ENCODE measurements at places on chromosomes 3 and 15.

- no peak for DNase-seq
Observed at GRCh38 chr15:100687582-100688141, 85.3 kb downstream of the ASB7 start.

DNA sequence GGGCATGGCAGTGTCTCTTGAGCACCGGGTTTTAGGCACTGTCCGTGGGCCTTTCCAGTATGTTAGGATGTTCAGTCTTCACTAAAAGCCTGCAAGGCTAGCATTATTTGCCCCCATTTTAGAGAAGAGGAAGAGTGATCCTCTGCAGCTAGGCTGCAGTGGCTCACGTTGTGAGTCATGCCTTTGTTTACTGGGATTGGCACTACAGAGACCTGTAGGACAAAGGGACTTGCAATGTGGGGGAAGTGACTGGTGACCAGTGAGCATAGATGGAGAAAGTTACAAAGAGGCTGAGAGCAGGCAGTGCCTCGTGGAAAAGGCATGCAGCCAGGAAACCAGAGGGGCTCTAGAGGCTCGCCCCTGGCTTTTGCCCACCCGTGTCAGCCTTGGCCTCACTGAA is 26.8 kb upstream of the CPNE9 start:
- DNase-seq = no peak

GRCh38 chr3:71348001-71348632 is 235.4 kb downstream of the FOXP1 start:
- DNase-seq = no peak

- no peak for DNase-seq
Observed at GRCh38 chr15:38652998-38653397, 88.4 kb upstream of the RASGRP1 start.

- no peak for DNase-seq
Observed at GRCh38 chr15:91537856-91538255, 315.7 kb upstream of the SLCO3A1 start.

GRCh38 chr15:61173899-61174689 is 55.0 kb downstream of the RORA start:
- no peak for DNase-seq

DNA sequence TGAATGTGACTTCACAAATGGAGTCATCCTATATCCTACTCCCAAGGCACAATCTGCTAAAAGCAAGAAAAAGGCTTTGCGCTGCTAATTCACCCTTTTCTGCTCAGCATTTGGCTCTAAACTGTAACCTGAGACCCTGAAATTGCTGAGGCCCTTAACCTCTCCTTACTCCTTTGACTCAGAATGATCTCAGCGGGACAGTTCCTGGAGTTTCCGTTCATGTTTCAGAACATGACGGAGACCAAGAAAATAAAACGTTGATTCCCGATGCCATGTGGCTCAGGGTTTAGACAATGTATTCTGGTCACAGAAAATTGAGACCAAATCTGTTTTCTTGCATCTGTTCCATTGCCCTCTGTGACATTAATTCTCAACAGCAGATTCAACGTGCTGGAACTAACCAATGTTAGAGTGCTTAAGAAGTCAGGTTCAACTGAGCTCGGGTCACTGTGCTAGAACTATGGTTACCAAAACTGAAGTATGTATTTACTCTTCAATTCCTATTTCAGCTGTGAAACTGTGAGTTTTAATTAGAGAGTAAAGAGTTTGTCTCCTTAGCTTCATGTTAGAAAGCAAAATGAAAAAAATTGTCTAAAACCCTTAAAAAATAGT is 45.4 kb upstream of the TMC3 start:
- peak; percentile 20 for DNase-seq

- no peak for DNase-seq
Observed at GRCh38 chr3:61772456-61772855, 211.1 kb downstream of the PTPRG start.

DNA sequence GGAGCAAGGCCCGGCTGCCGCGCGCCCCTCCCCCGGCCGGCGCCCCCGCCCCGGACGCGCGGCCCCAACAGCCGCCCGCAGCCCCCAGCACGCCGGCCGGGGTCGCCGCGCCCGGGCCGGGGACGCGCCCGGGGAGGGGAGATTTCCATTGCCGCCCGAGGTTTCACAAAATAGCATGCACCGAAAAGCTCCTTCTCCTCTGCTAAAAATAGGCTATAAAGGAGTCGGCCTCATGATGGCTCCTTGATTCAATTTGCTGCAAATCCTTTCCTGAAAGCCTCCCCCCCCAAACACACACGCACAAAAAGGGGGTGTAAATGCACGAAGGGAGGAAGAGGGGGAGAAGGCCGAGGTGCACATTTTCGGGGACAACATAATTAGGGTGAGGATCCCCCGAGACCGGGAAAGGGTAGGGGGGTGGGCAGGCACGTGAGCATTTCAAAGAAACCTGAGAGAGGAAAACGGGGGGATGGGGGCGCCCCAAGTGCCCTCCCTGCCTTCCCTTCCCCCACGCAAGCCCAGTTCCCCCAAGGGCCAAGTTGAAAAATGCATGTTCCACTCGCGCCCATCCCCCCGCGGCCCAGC is 734 bp downstream of the TBL1XR1 start:
- DNase-seq = peak; percentile 84

- no peak for DNase-seq
Observed at GRCh38 chr3:58039601-58040000, 31.4 kb downstream of the FLNB start.

GRCh38 chr3:4986782-4987537 is 7.7 kb downstream of the BHLHE40 start:
- peak; percentile 31 for DNase-seq

DNA sequence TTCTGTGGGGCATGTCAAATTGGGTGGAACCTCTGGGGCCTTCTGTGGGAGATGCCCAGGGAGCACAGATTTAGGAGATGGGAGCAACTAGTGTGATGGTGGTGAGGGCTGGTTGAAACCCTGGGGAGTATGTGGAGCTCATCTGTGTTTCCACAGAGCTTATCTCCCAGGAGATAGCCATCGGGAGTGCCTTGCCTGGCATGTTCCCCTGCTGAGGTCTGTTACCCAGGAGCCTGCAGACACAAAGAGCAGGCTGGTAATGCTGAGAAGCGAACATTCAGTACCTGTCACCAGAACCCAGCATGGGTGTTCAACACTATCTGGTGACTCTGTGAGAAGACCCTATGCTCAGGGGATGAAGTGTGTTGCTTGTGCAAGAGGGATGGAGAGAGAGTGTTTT is 85.0 kb downstream of the CLSTN2 start:
- DNase-seq = no peak

- DNase-seq = no peak
Observed at GRCh38 chr3:188392076-188392475, 238.1 kb downstream of the LPP start.

GRCh38 chr15:70410371-70410985 is 312.8 kb upstream of the TLE3 start:
- no peak for DNase-seq

- no peak for DNase-seq
Observed at GRCh38 chr3:21783839-21784238, 32.8 kb upstream of the ZNF385D start.

DNA sequence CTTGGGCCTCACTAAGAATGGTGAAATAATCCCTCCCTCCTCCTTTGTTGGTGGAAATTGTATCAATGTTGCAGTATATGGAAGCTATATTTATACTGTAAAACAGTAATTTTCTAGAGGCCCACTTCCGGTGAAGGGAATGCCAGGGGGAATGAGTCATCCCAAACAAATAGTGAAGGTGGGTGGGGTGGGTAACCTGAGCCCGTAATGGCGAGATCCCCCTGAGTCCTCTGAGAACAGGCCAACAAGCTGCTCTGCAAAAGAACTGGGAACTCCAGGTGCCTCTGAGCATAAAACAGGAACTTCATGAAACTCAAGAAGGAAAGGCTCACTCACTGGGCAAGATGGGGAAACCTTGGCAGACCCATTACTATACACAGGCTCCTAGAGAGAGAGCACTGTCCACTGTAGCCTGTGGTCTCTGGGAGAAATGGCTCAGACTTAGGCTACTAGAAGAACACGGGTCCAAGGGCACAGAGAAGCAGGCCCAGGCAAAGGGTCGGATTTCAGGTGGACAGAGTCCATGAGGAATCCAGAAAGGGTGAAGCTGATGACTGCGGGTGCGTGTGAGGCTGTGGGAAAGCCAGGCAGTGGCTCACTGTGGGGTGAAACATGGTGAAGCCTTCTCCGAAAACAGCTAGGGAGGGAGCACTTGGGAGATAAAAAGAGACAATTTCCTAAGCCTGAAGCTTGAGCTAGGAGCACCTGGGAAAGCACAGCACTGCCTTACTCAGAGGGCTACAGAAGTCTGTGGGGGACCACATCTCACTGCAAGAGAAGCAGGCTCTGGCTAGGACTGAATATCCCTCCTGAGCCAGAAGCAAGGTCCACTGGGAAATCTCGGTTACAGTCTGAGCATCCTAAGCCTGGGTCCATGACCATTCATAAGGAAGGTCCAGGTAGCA is 19.8 kb downstream of the LARP6 start:
- no peak for DNase-seq

- DNase-seq = no peak
Observed at GRCh38 chr3:179921500-179921899, 115.2 kb downstream of the PEX5L start.

DNA sequence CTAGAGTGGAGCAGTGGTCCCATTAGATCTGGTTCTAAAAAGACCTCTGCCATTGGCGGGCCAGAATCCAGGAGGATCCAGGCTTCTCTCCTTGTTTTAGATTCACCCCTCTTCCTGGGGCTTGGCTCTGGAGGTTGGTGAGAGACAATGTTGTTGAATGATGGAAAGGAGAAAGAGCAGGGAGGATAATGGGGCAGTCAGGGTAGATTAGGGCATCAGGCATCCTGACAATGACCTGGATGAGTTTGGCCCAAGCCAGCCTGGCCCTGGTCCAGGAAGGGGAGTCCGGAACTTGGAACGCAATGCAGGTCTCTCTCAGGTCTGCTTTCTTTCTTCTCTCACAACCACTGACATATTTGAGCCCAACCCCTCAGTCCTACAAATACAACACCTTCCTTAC is 260.1 kb upstream of the RASGRP1 start:
- no peak for DNase-seq

GRCh38 chr15:60819860-60820259 is 340.9 kb upstream of the ICE2 start:
- no peak for DNase-seq

Measured in NCI-H2107 (cell line).